T-cell (primary cell): ENCODE measurements at places on chromosomes 12 and 14.

DNA sequence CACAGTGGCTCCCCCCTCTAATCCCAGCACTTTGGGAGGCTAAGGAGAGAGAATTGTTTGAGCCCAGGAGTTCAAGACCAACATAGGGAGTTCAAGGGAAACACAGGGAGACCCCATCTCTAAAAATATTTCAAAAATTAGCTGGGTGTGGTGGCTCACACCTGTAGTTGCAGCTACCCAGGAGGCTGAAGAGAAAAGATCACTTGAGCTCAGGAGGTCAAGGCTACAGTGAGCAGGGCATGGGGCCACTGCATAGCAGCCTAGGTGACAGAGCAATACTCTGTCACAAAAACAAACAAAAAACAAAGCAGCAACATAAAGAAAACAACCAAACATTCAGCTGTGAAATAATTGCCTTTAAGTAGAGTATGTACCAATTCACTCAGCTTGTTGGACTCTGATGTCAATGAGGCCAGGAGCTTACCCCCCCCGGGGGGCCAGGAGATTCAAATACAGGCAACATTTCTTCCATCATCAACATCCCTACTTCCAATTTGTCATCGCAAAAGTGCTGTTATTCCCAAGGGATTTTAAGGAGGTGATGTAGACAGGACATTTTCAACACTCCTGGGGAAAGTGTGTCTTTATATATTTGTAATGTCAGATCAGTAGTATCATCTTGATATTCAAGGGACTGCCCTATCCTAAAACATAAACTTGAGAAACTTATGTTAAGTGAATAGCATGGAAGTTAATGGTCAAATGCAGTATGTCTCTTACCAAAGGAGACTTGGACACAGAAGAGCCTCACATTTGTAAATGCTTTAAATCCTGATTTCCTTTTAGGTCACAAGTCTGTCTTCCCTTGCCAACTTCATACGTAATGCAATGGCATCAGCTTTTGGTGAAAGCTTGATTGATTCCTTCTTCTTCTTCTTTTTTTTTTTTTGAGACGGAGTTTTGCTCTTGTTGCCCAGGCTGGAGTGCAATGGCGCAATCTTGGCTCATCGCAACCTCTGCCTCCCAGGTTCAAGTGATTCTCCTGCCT, 40.6 kb upstream of the AEBP2 start:
- no peak for DNase-seq

DNA sequence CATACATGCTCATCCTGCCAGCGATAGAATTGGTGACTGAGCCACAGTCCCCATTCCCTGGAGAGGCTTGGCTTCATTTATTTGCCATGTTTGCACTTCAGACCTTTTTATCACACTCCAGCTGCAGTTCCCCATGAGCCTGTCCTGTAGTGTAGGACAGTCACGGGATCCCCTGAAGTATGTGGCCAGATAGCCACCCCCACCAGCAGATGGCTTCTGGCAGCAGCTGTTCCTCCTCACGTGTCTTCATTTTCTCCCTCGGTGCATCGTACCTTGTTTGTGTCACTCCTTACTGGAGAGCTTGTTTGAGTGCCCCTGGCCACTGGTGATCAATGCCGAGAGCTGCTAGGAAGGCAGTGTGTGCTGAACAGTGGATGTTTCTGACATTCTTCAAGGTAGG, 40.2 kb downstream of the UBE3B start:
- no peak for DNase-seq

DNA sequence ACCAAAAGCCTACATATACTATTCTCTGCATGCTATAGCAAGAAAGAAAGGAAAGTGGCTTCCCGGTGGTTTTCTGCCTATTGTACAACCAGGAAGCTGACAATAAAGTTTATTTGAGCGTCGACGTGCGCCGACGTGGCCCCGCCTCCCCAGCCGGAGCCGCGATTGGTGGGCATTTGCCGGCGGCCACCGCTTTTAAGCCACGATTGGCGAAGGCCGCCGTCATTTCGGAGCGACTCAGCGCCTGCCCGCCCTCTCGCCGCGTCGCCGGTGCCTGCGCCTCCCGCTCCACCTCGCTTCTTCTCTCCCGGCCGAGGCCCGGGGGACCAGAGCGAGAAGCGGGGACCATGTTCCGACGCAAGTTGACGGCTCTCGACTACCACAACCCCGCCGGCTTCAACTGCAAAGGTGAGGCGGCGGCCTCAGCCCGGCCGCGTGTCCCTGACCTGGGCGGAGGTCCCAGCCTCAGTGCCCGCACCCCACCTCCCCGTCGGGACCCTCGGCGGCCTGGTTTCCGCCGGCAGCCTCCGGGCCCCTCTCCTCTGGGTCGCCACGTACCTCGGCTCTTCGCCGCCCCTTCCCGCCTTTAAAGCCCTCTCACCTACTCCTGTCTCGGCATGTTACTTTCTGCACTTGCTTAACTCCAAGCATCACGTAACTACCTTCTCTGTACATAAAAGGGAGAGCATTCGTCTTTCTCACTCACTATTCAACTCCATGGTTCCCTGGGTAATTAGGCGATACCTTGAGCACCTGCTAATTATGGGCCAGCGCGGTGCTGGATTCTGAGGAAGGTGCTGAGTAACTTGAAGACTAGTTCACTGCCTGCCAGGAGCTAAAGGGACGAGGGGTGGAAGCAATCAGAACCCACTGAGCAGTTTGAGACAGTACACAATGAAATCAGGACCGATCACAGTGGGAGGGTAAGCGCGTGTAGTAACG, at the start of gene RTRAF:
Gene RTRAF, plus strand, starts transcription at position 254 of the 942 bp plus-strand sequence. Its CDS starts 94 bp downstream, at position 348.
- peak; percentile 91 for DNase-seq

DNA sequence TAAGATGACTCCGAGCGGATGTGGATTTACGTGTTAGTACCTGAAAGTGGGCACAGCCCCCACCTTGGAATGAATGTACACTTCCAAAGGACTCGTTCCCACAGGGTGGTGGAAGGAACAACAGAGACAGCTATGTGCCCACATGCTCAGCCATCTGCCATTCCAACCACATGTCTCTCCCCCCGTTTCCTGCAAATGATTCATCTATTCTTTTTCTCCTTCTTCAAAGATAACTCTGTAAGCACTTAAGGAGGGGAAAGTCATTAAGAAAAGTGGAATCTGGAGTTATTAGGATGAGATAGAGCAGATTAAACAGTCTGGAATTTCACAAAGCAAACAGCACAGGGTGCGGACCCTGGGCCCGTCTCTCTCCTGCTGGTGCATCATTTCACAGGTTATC, 18.5 kb upstream of the DUSP6 start:
- DNase-seq: no peak

DNA sequence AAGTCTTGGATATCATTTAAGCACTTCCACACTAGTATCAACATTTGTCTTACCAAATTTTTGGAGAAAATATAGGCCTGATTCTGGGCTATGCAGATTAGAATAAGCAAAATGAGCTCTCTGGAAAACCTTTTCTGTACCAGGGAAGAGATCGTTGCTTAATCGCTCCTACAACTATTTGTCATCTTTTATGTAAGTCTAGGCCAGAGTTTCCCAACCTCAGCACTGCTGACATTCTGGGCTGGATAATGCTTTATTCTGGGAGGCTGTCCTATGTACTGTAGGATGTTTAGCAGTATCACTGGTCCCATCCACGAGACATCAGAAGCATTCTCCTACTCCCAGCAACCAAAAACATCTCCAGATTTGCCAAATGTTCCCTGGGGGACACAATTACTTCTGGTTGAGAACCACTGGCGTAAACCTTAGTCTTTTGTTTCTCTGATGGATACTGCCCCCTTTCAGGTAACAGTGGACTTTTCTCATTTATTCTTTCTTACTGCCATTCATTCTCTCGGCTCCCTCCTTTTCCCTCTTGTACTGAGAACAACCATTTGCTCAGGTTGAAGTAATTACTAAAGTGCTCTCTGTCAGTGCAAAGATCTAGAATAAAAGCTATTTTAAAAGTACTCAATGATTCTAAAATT, 316.9 kb upstream of the E2F7 start:
- no peak for DNase-seq

DNA sequence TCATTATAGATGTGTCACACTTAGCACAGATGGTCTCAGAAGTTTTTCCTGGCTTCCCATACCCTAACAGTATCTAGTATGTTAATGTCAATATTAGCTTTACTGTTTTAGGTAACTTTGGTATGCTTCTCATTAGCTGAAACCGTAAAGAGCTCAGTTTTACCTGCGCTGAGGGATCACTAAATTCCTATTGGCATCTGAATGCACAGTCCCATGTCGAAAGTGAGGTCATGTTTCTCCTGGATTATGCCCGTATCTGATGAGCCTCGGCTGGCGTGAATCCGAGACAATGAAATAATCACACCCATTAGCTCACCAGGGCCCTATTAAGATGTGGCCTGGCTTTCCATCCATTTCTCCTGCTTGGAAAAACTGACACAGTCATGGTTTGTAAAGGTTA, 418.2 kb downstream of the ZFP36L1 start:
- no peak for DNase-seq

DNA sequence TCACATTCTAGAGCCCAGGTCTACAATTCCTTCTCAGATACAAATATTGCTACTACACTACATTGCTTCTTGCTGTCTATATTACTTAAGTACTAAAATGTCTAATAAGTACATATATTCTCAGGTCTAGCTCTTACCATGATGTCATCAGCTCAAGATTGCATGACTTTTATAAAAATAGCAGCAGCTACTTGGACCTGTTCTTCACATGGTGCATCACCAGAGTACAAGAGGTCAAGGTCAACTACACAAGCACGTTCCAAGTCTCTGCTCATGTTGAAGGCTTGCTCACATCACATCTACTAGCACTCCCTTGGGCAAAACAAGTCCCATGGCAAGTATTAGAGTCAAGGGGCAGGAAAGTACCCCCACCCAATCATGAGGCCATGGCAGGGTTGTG, 465.6 kb downstream of the MED13L start:
- no peak for DNase-seq

DNA sequence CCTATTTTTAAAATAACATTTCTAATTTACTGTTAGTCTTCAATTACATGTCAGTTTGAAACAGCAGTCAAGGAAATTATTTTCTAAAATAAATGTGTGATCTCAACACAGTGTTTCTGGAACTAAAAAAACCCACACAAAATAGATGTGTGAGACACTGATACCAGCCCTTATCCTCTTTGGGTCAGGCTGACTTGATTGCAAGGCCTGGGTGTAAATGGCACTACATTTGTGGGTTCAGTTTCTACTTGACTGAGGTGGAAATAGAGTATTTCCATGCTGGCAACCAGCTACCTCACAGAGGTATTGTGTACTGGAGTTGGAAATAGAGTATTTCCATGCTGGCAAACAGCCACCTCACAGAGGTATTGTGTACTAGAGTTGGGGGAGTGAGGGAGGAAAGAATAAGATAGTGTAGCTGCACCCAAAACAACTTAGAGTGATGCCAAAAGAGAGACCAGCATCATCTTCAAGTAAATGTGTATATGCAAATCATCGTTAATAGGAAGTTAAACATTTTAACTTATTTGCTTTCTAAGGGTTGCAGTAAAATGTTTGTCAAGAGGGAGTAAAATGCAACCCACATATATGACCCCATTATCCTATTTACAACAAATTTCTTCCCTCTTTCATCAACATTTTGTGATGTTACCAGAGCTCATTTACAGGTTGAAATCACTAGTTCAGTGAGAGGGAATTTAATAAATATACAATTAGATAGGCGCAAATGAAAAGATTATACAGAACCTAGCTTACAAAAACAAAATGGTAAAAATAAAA, 10.7 kb upstream of the LYZ start:
- no peak for DNase-seq

DNA sequence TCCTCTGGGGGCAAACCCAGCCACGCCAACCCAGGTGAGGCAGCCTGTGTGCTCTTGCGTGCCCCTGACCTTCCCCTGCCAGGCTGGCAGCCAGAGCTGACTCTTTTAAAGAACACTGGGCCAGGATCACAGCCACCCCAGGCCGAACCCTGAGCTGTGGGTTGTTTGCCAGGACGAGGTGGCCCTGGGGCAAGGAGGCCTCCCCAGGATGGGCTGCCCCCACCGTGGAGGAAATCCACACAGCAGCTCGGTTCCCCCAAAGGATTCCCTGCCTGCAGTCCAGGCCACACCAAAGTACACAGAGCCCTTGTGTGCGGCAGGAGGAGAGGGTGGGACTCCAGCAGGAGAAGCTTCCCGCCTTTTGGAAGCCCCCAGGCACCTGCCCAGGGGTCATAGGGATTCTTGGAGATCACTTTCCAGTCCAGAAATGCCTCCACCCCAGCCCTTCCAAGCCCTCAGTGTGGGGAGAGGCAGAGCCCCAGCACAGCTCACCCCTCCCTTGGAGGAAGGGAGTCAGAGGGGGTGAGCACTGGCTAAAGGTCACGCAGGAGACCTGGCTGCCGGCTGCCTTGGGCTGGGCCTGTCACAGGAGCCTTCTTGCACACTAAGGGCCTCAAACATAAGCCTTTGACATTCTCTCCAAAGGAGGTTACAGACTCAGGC, 115.6 kb downstream of the CALM1 start:
- DNase-seq: no peak

- no peak for DNase-seq
Observed at GRCh38 chr12:93419388-93420034, 22.2 kb downstream of the UBE2N start.

DNA sequence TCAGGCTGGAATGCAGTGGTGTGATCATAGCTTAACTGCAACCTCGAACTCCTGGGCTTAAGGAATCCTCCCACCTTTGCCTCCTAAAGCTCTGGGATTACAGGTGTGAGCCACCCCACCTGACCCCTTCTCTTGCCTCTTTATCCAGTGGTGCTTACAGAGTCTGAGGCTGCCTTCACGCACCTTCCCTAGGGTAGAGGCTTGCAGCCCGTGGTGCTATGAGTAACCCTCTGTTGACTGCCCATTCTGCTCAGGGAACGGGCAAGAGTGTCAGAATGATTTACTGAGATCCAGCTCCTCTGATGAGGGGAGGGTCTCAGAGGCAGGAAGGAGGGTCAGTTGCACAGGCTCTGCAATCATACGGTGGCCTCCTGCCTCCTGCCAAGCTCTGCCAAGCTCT, 125.1 kb upstream of the TBX3 start:
- DNase-seq: no peak

GRCh38 chr12:27193854-27194544, 50.1 kb upstream of the STK38L start:
- DNase-seq: no peak

DNA sequence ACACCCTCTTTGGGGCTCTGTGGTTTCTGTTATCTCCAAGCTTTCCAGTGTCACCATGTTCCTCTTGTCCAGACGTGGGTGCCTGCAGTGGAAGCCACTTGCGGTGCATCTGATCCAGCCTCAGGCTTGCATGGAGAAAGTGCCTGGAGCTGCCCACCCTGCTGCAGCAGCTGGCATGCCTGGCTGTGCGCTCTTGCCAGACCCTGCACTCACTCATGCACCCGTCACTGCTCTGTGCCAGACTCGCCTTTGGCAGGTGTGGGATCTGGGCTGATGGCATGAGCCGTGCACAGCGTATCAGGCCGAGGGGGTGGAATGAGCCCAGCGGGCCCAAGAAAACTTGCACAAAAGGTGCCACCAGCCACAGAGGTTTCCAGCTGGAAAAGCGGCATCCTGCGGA, 105.1 kb downstream of the MNAT1 start:
- no peak for DNase-seq

DNA sequence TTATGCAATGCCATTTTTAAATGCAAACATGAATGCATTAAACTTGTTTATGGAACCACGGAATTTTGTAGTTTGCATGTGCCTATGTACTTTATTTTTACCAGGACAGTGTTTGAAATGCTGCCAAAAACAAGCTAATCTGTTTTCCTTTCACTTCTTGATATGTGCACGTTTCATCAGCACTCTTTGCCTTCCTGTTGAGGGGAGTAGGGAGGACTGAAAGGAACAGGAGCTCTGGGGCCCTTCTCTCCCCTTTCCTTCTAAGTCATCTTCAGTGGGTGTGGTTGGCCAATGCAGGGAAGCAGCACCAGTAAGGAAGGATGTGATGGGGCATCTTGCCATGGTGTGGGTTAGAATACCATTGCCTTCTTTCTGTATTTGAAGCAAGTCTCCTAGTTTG, 12.1 kb upstream of the PPP4R4 start:
- no peak for DNase-seq

GRCh38 chr12:94570161-94570560, 80.2 kb downstream of the TMCC3 start:
- no peak for DNase-seq
